Cardiac septum (tissue), 1 donor: ENCODE measurements at places on chromosomes 11 and 22. TPM values are rescaled to one million over a fixed set of nuclear protein-coding genes. Genes with fewer than 3 reads are reported as not detected.

GRCh38 chr22:32323513-32324164, 34.0 kb upstream of the RFPL3 start:
- no peak for DNase-seq

The POU2F3 gene
- total RNA-seq = not detected

GRCh38 chr11:107041088-107041444, 22.8 kb upstream of the GUCY1A2 start:
- no peak for DNase-seq

GRCh38 chr11:74507582-74507981, 14.1 kb upstream of the LIPT2 start:
- no peak for DNase-seq

- peak; percentile 79 for DNase-seq
Observed at GRCh38 chr11:4539603-4540219, 5.3 kb upstream of the OR52M1 start.

DNA sequence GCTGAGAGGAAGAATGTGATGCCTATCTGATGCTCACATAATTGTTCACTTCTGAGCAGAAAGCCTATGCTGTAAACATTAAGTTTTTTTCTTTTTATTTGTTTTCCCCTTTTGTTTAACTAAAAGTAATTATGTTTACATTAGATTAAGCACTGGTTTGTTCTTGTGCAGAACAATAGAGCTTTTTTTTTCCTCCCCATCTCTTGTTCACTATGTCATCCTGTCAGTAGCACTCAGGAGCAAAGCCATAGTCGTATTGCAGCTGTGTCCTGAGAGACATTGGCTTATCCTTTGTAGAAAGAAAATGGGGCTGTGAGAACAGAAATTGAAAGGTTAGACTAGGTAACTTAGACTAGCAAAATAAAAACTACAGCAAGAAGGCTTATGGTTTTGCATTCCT, 301.8 kb upstream of the RAG2 start:
- DNase-seq = no peak

DNA sequence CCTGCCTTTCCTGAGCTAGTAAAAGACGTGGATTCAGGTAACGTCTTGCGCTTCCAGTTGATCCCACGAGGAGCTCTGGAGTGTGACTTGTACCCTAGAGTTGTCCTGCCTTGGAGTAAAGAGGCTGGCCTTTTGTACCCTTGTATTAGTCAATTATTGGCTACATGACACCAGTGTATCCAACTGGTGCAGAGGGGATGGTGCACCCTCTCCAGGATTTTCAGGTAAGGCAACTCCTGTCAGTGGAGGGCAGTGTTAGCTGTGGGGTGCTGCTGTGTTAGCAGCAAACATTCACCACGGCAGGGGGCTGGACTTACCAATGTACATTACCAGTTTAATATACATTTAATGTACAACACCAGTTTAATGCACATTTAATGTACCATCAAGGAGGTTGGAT, 233.5 kb downstream of the MIAT start:
- no peak for DNase-seq

The PHF21B gene
- 0.67 TPM for total RNA-seq

- no peak for DNase-seq
Observed at GRCh38 chr11:56543739-56544138, 682 bp upstream of the OR5M11 start.

The EIF4ENIF1 gene
- 30.3 TPM for total RNA-seq

DNA sequence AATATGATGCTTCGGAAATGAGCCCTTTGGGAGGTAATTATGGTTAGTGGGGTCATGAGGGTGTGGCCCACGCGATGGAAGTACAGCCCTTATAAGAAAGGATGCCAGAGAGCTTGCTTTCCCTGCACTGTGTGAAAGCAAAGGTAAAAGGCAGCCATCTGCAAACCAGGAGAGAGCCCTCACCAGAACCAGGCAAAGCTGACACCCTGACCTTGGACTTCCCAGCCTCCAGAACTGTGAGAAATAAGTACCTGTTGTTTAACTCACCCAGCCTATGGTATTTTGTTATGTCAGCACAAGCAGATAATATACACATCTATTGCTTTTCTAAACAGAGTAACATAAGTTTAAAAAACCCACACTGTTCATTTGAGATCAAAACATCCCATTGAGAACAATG, 50.7 kb downstream of the SYN3 start:
- peak; percentile 14 for DNase-seq

The IL18 gene
- total RNA-seq = 0.70 TPM

The OR8D4 gene
- total RNA-seq = not detected

GRCh38 chr11:19633276-19633675, 79.4 kb upstream of the NAV2 start:
- DNase-seq = no peak

DNA sequence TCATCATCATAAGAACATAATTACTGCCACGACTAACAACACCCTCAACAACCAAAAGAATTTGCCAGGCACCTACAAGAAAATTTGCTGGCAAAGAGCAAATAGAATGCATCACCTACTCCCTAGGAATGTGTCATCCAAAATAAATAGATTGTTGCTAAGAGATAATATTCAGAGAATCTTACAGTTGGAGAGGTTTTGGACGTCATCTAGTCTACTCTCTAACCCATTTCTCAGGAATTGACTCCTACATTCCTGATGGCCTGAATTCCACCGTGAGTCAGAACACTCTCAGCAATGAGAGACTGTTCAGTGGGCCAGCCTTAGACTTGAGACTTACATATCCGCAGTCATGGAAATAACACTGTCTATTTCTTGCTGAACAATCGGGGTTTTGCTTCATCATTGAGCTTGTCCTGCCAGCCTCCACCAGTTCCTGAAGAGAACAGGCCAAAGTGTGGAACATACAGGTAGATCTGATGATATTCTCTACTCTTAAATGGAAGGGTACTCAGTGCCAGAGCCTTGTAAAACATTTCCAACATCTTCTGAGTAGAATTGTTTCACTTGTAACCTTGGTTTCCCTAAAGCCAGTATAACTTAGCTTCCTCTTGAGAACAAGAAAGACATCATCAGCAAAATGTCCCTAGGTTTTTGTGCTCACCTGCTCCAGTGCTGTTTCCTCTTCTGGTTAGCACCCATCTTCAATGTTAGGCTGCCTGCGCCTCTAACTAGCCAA, 8.3 kb downstream of the KIRREL3 start:
- no peak for DNase-seq

- no peak for DNase-seq
Observed at GRCh38 chr11:92979176-92979575, 9.7 kb downstream of the MTNR1B start.

DNA sequence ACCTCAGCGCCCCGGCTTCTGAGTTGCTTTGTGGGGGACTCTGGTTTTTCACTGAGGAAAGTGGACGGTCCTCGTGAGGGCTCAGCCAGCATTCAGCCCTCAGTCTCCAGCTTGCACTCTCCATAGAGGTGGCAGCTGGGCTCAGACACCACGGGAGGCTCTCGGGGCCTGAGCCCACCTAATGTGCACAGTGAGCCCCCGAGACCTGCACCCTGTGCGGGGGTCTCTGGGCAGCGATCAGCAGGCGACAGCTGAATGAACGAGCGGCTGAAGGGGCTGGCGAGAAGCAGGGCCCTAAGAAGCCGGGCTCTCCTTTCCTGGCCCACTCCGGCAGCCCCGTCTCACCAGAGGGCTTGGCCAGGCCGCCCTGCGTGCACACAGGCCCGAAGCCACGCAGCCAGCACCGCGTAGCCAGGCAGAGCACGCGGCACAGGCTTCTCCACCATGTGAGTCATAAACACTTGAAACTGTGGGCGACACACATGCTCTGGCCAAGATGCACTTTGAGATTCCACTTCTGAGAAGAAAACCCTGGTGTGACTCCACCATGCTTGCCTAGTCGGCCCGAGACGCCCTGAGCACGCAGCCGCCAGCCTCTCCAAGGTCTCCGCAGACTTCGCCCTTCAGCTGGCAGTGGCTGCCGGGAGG, 28.0 kb downstream of the TOLLIP start:
- no peak for DNase-seq

The DRICH1 gene
- not detected for total RNA-seq

- DNase-seq = no peak
Observed at GRCh38 chr11:123362941-123363340, 67.1 kb upstream of the GRAMD1B start.
